ENCODE measurements at places on chromosomes 3 and 15. TPM values are rescaled to one million over a fixed set of nuclear protein-coding genes. Genes with fewer than 3 reads are reported as not detected.

DNA sequence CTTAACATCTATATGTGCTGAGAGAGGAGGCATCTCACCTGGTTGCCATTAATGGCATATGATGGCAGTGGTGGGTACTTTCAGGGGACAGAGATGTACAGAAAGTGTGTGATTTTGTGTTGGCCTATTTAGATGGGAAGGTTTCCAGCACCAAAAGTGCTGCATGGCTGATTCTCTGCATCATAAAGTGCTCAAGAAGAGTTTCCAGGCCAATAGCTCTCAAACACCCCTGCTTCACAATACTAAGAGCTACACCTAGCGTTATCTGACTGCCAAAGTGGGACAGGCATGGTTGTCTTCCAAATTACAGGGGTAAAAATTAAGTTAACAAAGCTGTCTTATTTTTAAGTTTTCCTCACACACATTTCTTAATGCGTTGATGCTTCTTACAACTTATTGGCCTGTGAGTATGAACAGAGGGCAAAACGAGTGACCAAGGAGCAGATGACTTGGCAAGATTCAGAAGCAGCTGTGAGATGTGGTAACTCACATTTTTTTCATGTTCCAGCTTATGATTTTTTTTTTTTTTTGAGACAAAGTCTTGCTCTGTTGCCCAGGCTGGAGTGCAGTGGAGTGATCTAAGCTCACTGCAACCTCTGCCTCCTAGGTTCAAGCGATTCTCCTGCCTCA lies 41.4 kb upstream of the VEPH1 start:
- no peaks in the 10 kb centered on the region for H3K4me1 ChIP-seq
- no peak overlapping the region for H3K4me3 ChIP-seq
- H3K27ac ChIP-seq, result no peak overlapping the region
- H3K27me3 ChIP-seq, result no peaks in the 10 kb centered on the region
- no peak for DNase-seq

DNA sequence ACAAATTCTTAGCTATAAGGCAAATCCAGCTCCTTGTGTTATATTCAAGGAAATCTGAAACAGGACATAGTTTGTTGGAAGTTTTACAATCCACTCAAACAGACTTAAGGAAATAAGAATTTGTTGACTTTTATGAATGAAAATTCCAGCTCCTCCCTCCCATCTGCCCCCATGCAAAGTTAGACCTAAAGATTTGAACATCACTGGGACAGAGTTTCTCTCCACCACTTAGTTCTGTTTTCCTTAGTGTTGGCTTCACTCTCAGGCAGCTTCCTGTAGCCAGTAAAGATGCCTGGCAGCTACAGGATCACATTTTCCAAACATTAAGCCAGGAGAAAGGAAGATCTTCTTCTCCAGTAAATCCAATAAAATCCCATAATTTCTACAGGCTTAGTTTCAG lies 265.0 kb downstream of the TAFA4 start:
- no peak overlapping the region for H3K4me3 ChIP-seq
- no peak for DNase-seq
- H3K27ac ChIP-seq, result no peak overlapping the region
- no peaks in the 10 kb centered on the region for H3K27me3 ChIP-seq

DNA sequence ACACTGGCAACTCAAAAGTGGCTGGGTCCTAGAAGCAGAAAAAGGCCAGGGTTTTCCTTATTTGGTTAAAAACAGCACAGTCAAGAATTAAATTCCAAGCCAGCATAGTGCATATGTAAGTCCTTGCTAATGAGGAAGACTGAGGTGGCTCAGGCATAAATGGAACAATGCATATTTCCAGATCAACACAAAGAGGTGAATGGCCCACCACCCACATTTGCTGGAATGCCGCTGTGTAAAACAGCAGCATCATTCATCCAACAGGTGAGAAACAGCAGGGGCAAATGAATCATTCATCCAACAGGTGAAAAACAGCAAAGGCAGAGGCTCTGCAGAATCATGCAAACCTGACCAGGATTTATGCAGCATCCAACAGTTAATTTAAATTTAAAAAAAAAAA lies 32.9 kb downstream of the GPR176 start:
- H3K36me3 ChIP-seq, result no peaks in the 10 kb centered on the region
- no peaks in the 10 kb centered on the region for H3K27me3 ChIP-seq
- H3K27ac ChIP-seq, result no peak overlapping the region

DNA sequence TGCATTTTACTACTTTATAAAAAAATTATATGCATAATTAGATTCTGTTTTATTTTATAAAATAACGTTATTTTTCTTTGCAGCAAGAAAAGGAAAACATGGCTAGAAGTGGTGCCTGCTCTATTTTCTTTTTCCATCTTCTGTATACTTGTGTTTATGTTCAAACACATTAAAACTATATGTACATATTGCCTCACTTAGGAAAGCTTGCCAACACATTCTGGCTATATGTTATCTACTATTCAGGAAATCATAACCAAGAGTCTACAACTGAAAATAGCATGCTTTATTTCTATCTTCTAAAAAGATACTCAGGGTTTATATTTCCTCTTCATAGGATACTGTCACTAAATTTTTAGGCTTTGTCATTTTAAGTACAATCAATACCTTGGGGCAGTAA lies 90.2 kb upstream of the KCNMB2 start:
- H3K4me3 ChIP-seq, result no peak overlapping the region
- H3K36me3 ChIP-seq, result no peaks in the 10 kb centered on the region
- H3K27me3 ChIP-seq, result no peaks in the 10 kb centered on the region
- DNase-seq, result no peak

SPTSSB gene
- 2.3 TPM for total RNA-seq

GATA2 gene
- 1.3 TPM for total RNA-seq

All from endodermal cell (in vitro differentiated cells).